ENCODE measurements at places on chromosomes 13 and 19.

DNA sequence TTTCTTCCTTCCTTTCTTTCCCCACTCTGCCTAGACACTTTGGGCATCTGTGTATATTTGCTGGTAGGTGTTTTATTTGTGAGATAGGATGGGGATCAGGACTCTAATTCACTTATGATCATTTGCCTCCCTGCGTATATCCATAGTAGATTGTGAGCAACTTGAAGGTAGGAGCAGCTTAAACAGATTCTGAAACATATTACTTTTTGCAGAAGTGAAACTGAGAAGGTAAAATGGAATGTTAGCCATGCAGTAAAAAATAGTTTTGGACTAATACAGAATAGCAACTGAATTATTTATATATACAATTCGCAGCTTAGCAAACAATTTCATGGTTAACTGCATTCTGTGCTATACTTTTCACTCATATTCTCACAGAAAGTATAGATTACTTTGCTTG lies 38.7 kb downstream of the RNF6 start:
- no peak for DNase-seq

DNA sequence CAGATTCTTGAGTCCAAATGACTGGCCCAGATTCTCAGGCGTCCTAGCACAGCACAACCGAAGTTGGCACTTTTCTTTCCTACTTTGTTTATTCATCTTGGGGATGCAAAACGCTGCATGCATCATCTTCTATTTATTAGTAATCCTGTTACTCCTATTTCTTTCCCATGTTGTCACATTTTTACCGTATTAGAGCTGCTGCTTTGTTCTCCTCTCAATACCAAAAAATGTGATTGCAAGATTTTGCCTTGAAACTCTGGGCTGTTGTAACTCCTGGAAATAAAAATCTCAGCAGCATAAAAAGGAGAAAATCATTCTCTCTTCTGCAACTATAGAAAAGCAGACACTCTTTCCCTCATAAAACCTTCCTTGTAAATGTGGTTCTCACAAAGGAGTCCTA lies 12.9 kb upstream of the IGSF23 start:
- DNase-seq = no peak

GRCh38 chr19:37655301-37655688 lies at the start of gene ZFP30:
TSS of gene ZFP30 (minus strand) at chr19:37655465. CDS start at chr19:37647822, 7,643 bp downstream.
- peak; percentile 89 for DNase-seq

- DNase-seq = no peak
These were observed 483.3 kb downstream of the ZNF536 start for GRCh38 chr19:30855442-30855841.

DNA sequence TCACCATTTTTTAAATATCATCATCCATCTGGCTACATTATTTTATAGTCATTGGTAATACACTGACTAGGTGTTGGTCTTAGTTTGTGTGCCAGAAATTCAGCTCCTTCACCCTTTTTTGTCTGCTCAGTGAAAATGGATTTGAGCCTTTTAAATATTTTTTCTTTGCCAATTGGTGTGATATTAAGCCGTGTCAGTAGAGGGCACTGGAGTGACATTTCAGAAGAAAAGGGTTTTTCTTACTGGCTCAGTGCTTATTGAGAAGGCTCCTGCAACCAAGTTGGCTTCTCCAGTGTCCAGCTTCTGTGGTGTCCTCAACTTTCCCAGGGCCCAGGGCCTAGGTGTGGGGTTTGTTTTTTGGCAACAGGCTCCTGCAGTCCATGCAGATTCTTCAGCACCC lies 546.6 kb downstream of the DACH1 start:
- DNase-seq = no peak

DNA sequence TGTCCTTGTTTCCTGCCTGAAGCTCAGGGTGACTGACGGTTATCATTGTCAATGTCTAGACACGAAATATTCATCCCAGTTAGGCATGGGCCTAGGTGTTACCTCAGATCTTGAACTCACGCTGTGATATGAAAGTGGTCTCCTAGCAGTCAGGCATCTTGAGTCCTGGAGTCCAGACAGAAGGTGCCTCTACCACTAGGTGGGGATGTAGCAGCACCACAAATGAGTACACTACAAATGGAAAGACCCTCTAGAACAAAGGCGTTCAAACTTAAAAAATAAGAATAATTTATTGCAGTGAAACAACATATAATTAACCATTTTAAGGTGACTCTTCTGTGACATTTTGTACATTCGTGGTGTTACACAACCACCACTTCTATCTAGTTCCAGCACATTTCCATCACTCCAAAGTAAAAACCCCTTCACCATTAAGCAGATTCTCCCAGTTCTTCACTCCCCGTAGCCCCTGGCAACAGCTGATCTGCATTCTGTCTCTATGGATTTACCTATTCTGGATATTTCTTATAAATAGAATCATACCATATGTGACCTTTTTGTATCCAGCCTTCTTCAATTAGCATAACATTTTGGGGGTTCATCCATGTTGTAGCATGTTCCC lies 11.9 kb upstream of the FRY start:
- DNase-seq = peak; percentile 67

GRCh38 chr13:35514061-35514477 lies 37.6 kb upstream of the MAB21L1 start:
- DNase-seq = no peak

- peak; percentile 62 for DNase-seq
These were observed 35.9 kb downstream of the ELF1 start for GRCh38 chr13:40983259-40983658.

GRCh38 chr19:10403137-10404021 lies at the start of gene CDC37:
TSS of gene CDC37 (minus strand) at chr19:10403542. CDS start at chr19:10403479, 63 bp downstream.
- DNase-seq = peak; percentile 92

- no peak for DNase-seq
These were observed 199.2 kb downstream of the LACC1 start for GRCh38 chr13:44078806-44079376.

DNA sequence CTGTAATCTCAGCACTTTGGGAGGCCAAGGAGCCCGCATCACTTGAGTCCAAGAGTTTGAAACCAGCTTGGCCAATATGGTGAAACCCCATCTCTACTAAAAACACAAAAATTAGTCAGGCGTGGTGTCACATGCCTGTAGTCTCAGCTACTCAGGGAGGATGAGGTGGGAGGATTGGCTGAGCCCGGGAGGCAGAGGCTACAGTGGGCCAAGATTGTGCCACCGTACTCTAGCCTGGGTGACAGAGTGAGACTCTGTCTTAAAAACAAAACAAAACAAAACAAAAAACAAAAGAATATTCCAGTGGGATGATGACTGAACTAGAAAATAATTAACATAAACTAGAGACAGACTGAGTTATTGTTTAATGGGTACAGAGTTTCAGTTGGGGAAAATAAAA lies 81.7 kb upstream of the ABCC4 start:
- DNase-seq = no peak

DNA sequence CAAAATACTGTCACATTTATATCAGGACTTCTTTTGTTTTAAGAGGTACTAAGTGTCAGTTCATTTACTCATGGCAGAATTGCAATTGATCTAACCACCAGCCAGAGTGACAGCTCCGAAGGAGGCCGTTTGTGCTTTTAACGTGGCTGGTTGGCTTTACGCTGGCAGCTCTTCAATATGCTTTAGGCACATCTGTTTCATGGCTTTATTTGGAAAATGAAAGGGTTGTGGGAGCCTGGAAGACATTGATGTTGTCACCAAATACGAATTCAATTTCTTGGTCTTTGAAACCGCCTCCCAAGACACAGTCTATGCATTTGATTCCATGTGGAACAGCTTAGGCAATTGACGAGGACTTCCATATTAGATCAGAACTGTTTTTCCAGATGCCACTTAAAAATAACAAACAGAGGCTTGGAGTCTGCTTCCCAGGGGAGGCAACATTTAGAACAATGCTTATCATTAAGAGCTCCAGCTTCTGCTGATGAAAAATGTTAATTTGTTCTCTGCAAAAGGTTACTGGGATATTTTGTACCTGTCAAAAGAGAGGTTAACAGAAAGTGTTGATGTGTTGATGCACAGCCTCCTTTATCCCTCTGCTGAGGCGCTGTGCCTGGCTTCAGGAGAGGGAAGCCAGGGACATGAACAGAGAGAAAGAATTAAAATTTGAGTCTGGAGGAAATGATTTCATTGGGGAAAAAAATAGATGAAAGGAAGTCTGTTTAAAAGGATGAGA lies 64.0 kb upstream of the TNFRSF19 start:
- DNase-seq = no peak

DNA sequence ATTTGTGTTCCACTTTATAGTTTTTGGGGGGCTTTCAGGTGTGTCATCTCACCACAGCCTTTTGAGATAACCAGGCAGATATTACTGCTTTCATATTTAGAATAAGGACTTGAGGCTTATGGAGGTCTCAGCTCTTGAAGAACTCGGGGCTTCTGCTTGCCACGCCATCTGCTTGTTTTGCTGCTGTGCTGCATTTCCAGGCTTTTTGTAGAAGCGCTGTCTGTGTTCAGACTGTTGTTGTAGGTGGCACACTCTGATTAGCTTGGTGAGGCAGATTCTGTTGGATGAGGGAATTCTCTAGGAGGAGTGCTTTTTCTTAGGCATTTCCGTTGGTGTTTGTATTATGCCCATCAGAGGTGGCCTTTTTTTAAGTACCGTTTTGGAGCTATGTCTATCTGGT lies 57.2 kb downstream of the WASF3 start:
- no peak for DNase-seq

All from pons (tissue), 1 donor.